ENCODE measurements at places on chromosomes 3 and 15.

GRCh38 chr15:61661791-61662190, 398.5 kb downstream of the VPS13C start:
- DNase-seq = no peak

- no peak for DNase-seq
Observed at GRCh38 chr3:141603473-141604035, 116.7 kb downstream of the RASA2 start.

DNA sequence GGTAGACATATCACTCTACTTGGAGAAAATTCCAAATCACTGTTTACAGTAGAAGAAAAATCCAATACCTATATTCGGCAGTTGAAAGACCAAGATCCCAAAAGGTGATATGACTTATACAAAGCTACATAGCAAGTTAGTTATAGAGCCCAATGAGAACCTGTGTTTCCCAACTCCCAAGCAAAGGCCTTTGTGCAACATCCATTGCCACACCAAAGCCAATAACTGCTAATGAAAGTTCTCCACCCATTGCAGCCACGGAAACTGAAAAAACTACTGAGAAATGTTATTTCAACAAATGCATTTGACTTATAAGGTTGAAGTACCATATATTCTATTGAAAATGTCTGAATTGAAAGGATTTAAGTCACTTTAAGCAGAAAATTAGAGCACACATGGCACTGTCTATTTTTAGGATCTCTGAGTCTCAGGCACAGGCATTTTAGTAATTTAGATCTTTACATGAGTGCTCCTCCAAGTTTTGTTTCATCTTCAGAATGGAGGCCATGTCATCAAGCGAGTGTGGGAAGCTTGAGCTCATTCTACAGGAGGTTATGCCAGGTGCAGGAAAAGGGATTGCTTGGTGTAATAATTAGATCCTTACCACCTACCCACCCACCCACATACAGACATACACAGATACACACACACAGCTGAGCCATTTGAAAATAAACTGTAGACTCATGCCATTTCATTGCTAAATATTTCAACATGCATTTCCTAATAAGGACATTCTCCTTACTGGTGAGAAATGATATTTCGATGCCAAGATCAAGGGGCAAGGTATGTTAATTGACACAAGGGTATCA, 19.7 kb upstream of the ANO10 start:
- DNase-seq = no peak

- no peak for DNase-seq
Observed at GRCh38 chr3:49666592-49666991, 7.6 kb upstream of the APEH start.

DNA sequence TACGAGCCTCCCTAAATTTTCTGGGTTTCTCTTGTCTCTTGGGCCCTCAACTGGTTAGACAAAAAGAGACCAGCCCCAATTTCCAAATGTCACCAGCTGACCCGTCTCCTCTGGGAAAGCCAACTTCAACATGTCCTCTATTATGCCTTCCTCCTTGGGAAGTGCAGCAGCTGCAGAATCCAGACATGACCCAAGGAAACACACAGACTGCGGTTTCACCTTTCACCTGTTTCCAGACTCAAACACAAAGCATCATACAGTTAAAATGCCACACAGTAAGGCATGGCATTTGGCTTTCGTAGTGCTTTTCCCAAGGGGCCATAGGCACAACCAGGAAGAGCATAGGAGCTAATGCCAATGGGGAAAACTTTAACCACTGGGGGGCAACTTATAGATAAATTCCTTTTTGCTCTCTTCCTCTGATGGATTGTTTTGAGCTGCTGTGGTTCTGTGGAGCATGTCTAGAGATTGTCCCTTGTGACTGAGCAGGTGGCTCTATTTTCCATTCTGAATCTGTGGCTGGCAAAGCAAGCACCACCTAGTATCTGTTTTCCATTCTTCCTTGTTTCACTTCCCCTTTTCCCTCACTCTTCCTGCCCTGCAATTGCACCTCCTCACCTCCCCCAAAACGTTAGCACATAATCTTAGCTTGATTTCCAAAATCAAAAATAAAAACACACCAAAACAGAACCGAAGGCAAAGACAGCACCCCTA, 49.3 kb downstream of the HHLA2 start:
- no peak for DNase-seq

DNA sequence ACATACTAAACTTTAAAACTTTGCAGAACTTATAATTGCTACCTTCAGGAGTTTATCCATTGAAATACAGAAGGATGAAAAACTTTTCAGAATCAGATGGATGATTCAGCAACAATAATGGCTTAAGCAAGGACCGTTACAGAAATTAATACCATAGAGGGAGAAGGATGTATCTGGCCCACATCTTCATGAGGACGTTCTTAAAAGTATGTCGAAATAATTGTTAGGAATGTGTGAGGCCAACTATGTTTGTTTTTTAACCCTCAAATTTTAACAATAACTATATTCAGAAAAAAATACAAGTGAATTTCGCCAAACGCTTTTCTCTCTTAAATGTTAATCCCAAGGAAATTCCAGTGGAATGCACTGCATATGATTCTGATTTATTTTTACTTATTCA, 105.2 kb upstream of the EPHA3 start:
- DNase-seq = no peak

GRCh38 chr15:75753145-75753544, 40.5 kb upstream of the CSPG4 start:
- no peak for DNase-seq

GRCh38 chr15:73522011-73522410, 79.0 kb downstream of the REC114 start:
- no peak for DNase-seq

GRCh38 chr3:50675179-50676030, 678 bp downstream of the DOCK3 start:
- DNase-seq = no peak

DNA sequence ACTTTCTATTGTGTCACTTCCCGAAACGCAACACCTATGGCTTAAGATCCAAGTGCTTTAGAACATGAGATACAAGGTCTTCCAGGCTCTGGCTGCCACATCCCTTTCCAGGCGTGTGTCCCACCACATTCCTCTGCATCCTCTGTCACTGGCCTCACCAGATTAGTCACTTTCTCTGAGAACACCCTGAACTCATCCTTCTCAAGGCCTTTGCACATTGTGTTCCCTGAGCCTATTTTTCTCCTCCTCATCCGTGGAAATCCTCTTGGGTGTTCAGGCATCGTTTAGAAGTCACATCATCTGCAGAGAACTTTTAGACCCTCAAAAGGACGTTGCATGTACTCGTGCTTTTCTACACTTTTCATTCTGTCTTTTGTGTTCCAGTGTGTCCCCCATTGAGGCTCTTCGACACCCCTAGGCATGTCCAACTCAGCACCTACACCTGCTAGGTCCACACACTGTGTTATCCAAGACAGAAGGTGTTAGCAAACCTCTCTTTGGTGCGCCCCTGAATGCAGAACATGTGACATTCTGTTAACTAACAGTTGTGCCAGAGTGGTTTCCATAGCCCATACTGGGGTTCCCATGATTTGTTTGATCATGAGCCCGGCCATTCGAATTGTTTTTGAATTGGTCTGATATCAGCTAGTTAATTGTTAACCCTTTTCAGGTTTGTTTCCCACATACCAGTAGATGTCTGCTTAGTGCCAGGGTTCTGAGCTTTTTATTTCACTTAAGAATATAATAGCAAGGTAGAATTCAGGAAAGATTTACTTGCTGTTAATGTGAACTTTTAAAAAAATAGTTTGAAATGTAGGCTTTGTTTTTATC, 67.2 kb downstream of the LPP start:
- DNase-seq = no peak

GRCh38 chr3:7038394-7038793, 177.5 kb downstream of the GRM7 start:
- no peak for DNase-seq

DNA sequence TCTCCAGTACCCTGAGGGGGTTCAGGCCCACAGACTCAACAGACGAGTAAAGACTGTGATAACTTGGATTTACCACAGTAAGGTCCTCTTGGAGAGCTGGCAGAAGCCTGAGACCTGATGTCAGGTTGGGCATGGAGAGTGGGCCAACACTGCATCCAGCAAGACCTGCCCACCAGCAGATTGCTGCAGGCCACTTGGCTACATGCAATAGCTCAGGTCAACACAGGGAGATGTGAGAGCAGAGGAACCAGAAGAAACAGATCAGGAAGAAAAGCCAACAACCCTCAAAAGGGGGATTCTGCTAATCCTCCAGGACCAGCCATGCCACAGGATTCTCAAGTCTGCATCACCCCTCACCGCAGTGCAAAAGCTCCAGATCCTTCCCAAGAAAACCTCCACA, 1.7 kb upstream of the IP6K1 start:
- DNase-seq = no peak

- no peak for DNase-seq
Observed at GRCh38 chr15:56160966-56161365, 82.7 kb downstream of the RFX7 start.

DNA sequence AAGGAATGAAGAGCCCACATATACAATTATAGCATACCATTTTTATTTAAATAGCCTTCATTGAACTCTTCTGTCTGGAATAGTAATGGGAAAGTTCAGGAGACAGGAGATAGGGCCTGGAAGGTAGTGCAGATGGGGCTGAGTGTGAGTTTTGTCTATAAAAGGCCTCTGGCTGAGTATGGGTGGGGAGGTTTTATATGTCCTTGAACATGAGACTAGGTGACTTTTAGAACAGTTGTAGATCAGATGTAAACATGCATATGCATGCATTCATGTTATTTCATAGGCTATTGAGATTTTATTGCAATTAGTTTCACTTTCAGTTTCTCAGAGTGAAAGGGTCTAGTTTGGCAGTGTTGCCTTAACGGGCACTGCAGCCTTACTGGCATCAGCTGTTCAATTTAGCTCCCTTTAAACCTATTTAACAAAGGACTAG, 27.1 kb downstream of the CGGBP1 start:
- DNase-seq = no peak

GRCh38 chr15:91866371-91866905, 12.9 kb downstream of the SLCO3A1 start:
- DNase-seq = no peak

DNA sequence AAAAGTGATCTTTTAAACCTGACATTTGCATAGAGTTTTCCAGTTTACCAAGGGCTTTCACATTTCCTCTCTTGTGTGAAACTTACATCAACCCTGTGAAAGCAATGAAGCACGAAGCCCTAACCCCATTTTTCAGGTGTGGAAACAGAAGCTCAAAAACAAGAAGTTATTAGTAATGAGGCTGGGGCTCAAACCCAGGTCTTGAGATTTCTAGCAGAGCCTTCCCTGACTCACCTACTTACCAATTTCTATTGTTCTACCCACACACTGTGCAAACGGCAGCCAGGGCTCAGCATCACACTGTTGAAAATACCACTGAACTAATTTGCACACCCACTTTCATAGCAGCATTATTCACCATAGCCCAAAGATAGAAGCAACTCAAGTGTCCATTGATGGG, 117.8 kb upstream of the IGF1R start:
- no peak for DNase-seq

DNA sequence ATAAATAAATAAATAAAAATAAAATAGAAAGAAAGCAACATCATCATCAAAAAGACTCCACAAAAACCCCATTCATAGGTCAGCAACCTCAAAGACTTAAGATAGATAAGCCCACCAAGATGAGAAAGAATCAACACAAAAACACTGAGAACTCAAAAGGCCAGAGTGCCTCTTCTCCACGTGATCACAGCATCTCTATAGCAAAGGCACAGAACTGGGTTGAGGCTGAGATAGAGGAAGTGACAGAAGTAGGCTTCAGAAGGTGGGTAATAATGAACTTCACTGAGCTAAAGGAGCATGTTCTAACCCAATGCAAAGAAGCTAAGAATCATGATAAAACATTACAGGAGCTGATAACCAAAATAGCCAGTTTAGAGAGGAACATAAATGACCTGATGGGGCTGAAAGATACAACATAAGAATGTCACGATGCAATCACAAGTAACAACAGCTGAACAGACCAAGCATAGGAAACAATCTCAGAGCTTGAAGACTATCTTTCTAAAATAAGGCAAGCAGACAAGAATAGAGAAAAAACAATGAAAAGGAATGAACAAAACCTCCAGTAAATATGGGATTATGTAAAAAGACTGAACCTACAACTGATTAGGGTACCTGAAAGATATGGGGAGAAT, 26.4 kb downstream of the GNB5 start:
- no peak for DNase-seq

GRCh38 chr3:124878561-124879336, 8.4 kb downstream of the ITGB5 start:
- DNase-seq = no peak

DNA sequence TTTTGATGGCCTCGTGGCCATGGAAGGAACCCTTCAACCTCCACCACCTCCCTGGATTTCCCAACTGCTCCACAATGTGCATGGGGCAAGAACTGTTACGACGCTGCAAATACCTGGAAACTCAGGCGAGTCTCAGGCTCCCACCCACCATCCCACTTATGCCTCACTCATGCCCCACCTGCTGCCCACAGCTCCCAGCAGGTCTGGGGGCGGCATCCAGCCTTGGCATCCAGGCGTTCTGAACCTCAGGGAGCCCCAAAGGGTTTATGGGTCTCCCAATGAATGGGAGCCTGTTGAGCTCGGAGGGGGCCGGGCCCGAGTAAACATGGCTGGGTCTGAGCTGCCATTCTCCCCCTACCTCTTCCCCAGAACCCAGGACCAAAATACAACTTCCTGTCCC, 2.0 kb upstream of the PTH1R start:
- no peak for DNase-seq

- DNase-seq = no peak
Observed at GRCh38 chr15:31159837-31160236, 58.3 kb upstream of the TRPM1 start.

DNA sequence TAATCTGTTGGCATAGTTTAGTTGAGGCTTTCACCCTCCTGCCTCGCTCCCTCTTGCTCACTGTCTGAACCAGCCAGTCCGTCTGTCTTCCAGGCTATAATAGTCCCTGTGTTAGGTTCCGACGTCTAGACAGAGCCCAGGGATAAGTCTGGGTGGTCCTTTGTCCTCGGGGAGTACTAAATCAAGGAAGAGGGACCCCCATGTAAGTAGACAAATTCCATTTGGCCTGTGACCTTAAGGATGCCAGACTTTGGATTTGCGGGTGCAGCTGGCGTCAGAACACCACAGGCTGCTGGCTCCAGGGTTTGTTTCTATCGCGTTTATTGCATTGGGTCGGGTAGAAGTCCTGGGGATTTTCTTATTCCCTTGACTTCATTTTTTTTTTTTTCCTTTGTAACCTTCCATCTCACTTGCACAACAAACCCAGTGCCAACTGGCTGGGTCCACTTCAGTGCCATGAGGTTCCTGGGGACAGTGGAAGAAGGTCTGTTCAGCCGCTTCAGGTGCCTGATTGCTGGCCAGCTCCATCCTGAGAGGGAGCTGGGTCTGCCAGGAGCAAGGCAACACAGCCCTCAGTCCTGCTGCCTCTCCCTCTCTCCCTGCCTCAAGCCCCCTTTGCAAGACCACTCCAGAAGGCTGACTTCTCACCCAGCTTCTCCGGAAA, 95.4 kb upstream of the KLHL25 start:
- DNase-seq = no peak

- no peak for DNase-seq
Observed at GRCh38 chr3:106745344-106746168, 631.7 kb upstream of the CCDC54 start.

GRCh38 chr3:9037144-9037711, 74.0 kb upstream of the RAD18 start:
- no peak for DNase-seq

GRCh38 chr15:48395521-48396011, 64.3 kb downstream of the DUT start:
- no peak for DNase-seq

GRCh38 chr3:168269001-168269400, 173.3 kb upstream of the GOLIM4 start:
- DNase-seq = no peak

- peak; percentile 46 for DNase-seq
Observed at GRCh38 chr3:197256836-197257444, 41.5 kb downstream of the DLG1 start.

- no peak for DNase-seq
Observed at GRCh38 chr3:182711261-182711683, 82.0 kb upstream of the ATP11B start.

All from COR-L47 (cell line).